B cell (primary cell): ENCODE measurements at places on chromosomes 7 and 10. TPM values are rescaled to one million over a fixed set of nuclear protein-coding genes. Genes with fewer than 3 reads are reported as not detected.

GRCh38 chr7:34048445-34048844 is 143.1 kb downstream of the BMPER start:
- no peaks in the 10 kb centered on the region for H3K4me1 ChIP-seq
- H3K27me3 ChIP-seq: no peaks in the 10 kb centered on the region
- DNase-seq: no peak

- H3K4me3 ChIP-seq: no peak overlapping the region
- H3K36me3 ChIP-seq: no peaks in the 10 kb centered on the region
- no peak for DNase-seq
- no peaks in the 10 kb centered on the region for H3K27me3 ChIP-seq
- H3K27ac ChIP-seq: no peak overlapping the region
Measured at GRCh38 chr7:146262527-146262926, 145.9 kb downstream of the CNTNAP2 start.

DNA sequence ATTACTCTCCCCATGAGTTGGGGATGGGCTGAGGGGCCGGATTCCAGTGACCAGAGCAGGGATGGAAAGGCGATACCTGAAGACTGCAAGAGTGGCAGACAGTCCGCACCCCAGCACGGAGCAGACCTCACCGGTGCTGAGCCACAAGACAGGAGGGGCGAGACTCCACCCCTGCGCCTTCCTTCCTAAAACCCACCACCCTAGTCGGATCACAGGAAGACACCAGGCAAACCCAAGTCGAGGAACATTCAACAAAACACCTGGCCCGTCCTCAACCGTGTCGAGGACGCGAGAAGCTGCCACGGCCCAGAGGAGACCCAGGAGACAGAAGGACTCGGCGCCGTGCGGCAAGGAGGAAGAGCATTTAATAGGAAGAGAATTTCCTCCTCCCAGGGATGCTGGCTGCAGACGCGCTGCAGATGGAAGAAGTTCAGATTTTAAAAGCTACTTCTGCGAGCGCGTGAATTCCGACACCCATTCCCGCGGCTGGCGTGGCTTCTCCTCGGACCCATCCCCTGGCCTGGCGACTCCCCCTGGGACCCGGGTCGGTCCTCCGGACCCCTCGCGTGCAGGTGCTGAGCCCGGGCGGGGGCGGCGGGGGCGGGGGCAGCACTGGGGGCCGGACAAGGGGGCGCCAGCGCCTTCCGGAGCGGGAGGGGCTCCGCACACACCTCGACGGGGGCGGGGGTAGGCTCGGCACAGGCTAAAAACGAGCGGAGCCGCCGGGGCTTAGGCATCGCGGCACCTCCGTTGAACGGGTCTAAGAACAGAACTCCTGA is 563 bp upstream of the UTF1 start:
- peaks cover 8% of the 10 kb centered on the region for H3K27me3 ChIP-seq
- no peak overlapping the region for H3K27ac ChIP-seq
- no peaks in the 10 kb centered on the region for H3K36me3 ChIP-seq
- no peak for DNase-seq
- H3K4me1 ChIP-seq: peaks cover 25% of the 10 kb centered on the region

- H3K4me1 ChIP-seq: no peaks in the 10 kb centered on the region
- H3K27me3 ChIP-seq: no peaks in the 10 kb centered on the region
- DNase-seq: no peak
- no peaks in the 10 kb centered on the region for H3K36me3 ChIP-seq
- no peak overlapping the region for H3K27ac ChIP-seq
- no peak overlapping the region for H3K4me3 ChIP-seq
Measured at GRCh38 chr10:90935581-90936275, 14.8 kb upstream of the ANKRD1 start.

GRCh38 chr7:22683379-22683778 is 43.6 kb upstream of the IL6 start:
- H3K4me1 ChIP-seq: peaks cover 75% of the 10 kb centered on the region

GRCh38 chr10:20624642-20625041 is 272.5 kb downstream of the NEBL start:
- no peaks in the 10 kb centered on the region for H3K4me1 ChIP-seq
- no peaks in the 10 kb centered on the region for H3K27me3 ChIP-seq
- no peak overlapping the region for H3K27ac ChIP-seq
- H3K36me3 ChIP-seq: no peaks in the 10 kb centered on the region

- no peak for DNase-seq
- H3K4me1 ChIP-seq: no peaks in the 10 kb centered on the region
Measured at GRCh38 chr10:6739530-6740174, 159.6 kb upstream of the PRKCQ start.

- H3K27ac ChIP-seq: no peak overlapping the region
- no peak overlapping the region for H3K4me3 ChIP-seq
- no peak for DNase-seq
- no peaks in the 10 kb centered on the region for H3K36me3 ChIP-seq
- no peaks in the 10 kb centered on the region for H3K4me1 ChIP-seq
- H3K27me3 ChIP-seq: no peaks in the 10 kb centered on the region
Measured at GRCh38 chr7:137395420-137395819, 51.9 kb upstream of the PTN start.

DNA sequence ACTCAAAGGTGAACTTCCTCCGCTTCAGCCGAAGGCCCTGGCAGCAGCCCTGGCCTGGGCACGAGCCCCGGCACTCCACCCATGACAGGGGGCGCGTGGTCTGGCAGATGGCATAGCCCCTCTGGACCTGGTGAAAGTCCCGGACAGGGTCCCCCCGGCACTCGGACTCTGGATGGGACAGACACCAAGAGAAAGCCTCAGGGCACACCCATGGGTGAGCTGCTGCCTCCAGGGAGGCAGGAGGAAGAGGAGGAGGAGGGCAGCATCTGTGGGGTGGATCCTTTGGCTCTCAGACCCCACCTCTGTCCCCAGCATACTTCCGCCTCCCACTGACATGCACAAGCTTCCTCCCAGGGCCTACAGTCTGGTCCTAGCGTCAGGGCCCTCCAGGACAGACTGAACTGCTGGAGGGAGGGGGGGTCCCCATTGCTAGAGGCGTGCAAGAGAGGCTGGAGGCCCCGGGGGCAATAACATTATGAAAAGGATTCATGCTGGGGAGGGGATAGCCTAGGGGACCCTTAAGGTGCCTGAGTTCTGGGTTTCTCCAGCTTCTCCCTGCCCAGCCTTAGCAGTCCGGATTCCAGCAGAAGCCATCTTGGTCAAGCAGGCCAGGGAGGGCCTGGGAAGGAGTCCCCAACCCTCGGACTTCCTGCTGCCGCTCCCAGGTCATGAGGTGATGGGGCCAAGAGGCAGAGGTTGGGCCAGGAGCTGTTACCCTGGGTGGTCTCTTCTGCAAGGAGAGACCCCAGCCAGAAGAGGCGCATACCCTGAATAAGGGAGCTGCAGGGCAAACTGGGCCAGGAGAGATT is 169.3 kb downstream of the LCOR start:
- H3K27me3 ChIP-seq: no peaks in the 10 kb centered on the region
- no peaks in the 10 kb centered on the region for H3K36me3 ChIP-seq
- H3K27ac ChIP-seq: no peak overlapping the region
- no peaks in the 10 kb centered on the region for H3K4me1 ChIP-seq

- no peaks in the 10 kb centered on the region for H3K36me3 ChIP-seq
- DNase-seq: no peak
- H3K4me3 ChIP-seq: no peak overlapping the region
Measured at GRCh38 chr7:29352041-29352440, 157.5 kb downstream of the CHN2 start.

GRCh38 chr7:1043552-1044188 is 676 bp upstream of the GPR146 start:
- H3K27ac ChIP-seq: no peak overlapping the region
- no peaks in the 10 kb centered on the region for H3K36me3 ChIP-seq
- no peaks in the 10 kb centered on the region for H3K27me3 ChIP-seq

DNA sequence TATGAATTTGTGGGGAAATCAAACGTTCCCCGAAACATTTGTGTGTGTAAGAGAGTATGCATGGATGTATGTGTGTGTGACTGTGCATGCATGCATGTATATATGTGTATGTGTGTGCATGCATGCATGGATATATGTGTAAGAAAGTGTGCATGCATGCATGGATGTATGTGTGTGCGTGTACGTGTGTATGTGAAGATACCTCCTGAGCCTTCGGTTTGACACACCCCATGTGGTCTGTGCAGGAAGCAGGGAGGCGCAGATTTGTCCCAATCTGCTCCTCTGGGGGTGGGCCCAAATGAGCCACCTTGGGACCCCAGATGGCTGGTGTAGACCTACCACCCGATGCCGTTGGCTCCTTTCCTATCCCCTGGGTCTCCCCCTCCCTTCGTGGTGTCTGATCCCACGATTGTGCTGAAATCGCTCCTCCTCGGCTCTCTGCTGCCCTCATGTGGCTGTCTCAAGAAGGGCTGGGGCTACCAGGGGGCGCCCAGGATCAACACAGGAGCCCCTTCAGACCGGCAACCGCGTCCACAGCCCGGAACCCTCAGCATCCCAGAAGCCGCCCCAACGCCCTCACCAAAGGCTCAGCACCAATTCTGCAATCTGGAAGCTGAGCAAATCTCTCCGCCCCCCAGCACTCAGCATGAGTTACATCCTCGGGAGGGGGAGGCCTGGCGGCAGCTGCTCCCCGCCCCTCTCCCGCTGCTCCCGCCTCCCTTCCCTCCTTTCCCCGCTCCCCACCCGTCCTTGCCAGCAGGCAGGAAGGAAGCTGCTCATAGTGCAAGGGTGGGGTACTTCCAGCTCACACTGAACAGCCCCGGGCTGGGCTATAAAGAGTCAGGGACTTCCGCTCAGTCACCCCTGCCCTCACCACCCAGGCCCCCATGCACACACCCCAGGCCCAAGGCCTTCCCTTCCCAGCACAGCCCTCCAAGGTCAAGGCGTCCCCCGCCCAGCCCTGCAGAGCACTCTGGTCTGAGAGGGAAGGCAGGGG is 2.3 kb upstream of the NOS3 start:
- no peak overlapping the region for H3K4me3 ChIP-seq
- H3K4me1 ChIP-seq: peaks cover 10% of the 10 kb centered on the region
- H3K27ac ChIP-seq: no peak overlapping the region
- peak; percentile 68 for DNase-seq

GRCh38 chr10:93186653-93187052 is 113.0 kb downstream of the CYP26A1 start:
- no peaks in the 10 kb centered on the region for H3K27me3 ChIP-seq
- no peak overlapping the region for H3K4me3 ChIP-seq
- no peaks in the 10 kb centered on the region for H3K36me3 ChIP-seq

GRCh38 chr10:122154545-122155366 is 116.3 kb upstream of the BTBD16 start:
- DNase-seq: no peak
- H3K27me3 ChIP-seq: peaks cover 2% of the 10 kb centered on the region
- H3K36me3 ChIP-seq: no peaks in the 10 kb centered on the region
- no peak overlapping the region for H3K27ac ChIP-seq
- no peaks in the 10 kb centered on the region for H3K4me1 ChIP-seq
- H3K4me3 ChIP-seq: no peak overlapping the region

GRCh38 chr10:79266543-79267312 is 80.5 kb upstream of the PPIF start:
- H3K36me3 ChIP-seq: no peaks in the 10 kb centered on the region
- peaks cover 62% of the 10 kb centered on the region for H3K4me1 ChIP-seq
- peak overlapping the region; percentile 45 for H3K4me3 ChIP-seq
- peak overlapping the region; percentile 71 for H3K27ac ChIP-seq

Gene SLC26A5
- not detected in 2 replicates for polyA plus RNA-seq

Gene CADPS2
- not detected in 2 replicates for polyA plus RNA-seq

Gene GHRHR
- polyA plus RNA-seq: not detected in 2 replicates

Gene PNLIP
- polyA plus RNA-seq: not detected in 2 replicates

Gene MYO1G
- 204 and 239 TPM in 2 replicates for polyA plus RNA-seq

Gene BUD31
- polyA plus RNA-seq: 69.4 and 118 TPM in 2 replicates

Gene SMKR1
- 0.58 and 0.66 TPM in 2 replicates for polyA plus RNA-seq

Gene VSTM4
- not detected in 2 replicates for polyA plus RNA-seq

Gene BHLHA15
- polyA plus RNA-seq: 0.66 and 2.2 TPM in 2 replicates

Gene NOS3
- 0.54 and 0.75 TPM in 2 replicates for polyA plus RNA-seq
